ENCODE measurements at places on chromosomes 3 and 15.

DNA sequence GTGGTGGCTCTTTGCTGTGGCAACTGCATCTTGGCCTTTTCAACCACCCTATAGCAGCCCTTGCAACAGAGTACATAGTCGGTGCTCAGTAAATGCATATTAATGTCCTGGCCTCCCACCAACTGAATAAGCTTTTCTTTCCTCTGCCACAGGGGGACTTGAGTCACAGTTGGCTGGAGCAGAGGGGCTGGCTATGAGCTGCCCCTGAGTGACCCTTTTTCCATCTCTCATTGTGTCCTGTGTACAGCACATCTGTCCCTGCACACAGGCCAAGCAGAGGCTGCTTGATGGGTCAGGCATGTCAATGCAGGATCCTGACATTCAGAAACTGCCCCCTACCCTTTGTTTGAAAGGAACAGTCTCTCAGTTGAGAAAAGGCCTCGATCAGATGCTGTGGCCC is 22.4 kb downstream of the SPSB4 start:
- DNase-seq: no peak

DNA sequence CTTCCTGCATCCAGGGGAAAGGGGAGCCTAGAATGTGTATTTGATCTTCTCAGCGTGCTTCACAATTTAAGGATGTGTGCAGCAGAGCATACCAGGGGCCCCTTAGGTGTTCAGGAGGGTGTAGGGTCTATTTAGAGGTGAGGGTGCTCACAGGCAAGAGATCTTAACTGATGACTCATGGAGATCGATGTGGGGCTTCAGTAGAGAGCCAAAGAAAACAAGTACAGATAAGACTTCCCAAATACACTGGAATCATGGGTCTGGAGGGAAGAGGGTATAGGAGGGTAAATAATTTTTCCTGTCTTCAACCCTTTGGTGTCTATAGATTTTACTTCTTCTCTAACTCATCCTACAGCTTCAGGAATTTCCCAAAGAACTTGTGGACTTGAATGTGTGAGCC is 170.2 kb upstream of the LRRC3B start:
- no peak for DNase-seq

GRCh38 chr3:127000761-127001160 is 17.8 kb downstream of the PLXNA1 start:
- DNase-seq: no peak

- no peak for DNase-seq
These were observed 11.7 kb upstream of the ADAMTS17 start for GRCh38 chr15:100353449-100353848.

GRCh38 chr15:71715914-71716313 is 94.4 kb upstream of the NR2E3 start:
- no peak for DNase-seq

DNA sequence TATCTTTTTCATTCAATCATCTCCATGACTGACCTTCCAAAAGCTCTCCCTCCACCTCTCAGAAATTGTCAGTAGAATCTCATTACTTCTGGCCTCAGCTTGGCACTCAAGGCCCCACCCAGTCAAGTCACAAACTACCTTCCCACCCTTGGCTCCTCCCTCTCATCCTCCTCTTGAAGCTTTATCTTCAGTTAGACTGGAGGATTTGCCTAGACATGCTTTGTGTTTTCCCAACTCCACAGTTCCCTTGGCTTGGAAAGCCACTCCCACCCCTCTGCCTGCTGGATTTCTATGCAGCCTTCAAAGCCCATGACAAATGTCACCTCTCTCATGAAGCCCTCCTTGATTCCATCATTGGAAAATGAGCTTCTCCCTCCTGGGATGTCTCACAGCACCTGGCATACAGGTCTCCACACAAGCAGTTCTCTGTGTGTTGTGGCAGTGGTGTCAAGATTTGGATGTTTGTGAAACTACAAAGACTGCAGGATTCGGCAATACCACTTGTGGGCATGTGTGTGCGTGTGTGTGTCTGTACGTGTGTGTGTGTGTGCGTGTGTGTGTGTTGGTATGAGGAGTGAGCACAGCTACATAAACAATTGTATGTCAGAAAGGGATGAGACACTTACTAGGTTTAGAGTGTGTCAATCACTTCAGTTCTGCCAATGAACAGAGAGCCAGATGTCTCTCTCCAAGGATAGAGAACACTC is 45.3 kb upstream of the VPS8 start:
- no peak for DNase-seq
